Esophagus muscularis mucosa (tissue), 4 donors: ENCODE measurements at places on chromosomes 7 and 10. TPM values are rescaled to one million over a fixed set of nuclear protein-coding genes. Genes with fewer than 3 reads are reported as not detected.

DNA sequence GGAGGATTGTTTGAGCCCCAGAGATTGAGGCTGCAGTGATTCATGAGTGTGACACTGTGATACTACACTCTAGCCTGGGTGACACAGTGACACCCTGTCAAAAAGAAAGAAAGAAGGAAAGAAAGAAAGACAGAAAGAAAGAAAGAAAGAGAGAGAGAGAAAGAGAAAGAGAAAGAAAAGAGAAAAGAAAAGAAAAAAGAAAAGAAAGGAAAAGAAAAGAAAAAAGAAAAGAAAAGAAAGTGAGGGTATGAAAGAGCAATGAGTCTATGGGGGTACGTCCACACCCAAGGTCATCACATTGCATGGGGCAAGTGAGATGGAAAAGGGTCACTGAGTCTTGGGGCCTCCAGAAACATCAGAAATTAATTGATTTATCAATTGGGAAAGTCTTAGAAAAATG is 135.2 kb upstream of the CSTF2T start:
- no peak for DNase-seq

DNA sequence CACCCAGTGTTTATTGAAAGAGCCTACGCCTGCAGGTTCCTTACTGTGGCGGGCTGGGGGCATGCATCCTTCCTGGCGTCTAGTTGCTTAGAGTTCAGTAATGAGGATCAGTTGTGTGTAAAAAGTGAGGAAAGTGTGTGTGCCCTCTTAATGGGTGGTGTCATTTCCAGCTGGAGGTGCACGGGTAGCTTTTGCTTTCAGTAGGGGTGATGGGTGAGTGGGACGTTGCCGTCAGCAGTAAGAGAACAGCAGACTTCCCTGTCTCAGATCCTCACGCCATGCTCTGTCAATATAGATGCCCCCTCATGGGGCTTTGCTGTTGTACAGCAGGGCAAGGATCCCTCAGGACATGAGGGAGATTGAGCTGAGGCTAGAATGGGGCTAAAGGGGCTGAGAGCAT is 352.6 kb upstream of the GALNT17 start:
- no peak for DNase-seq

Gene NUP205
- 23.3 TPM for total RNA-seq

GRCh38 chr10:15084502-15084922 is 4.1 kb downstream of the ACBD7 start:
- DNase-seq: no peak

DNA sequence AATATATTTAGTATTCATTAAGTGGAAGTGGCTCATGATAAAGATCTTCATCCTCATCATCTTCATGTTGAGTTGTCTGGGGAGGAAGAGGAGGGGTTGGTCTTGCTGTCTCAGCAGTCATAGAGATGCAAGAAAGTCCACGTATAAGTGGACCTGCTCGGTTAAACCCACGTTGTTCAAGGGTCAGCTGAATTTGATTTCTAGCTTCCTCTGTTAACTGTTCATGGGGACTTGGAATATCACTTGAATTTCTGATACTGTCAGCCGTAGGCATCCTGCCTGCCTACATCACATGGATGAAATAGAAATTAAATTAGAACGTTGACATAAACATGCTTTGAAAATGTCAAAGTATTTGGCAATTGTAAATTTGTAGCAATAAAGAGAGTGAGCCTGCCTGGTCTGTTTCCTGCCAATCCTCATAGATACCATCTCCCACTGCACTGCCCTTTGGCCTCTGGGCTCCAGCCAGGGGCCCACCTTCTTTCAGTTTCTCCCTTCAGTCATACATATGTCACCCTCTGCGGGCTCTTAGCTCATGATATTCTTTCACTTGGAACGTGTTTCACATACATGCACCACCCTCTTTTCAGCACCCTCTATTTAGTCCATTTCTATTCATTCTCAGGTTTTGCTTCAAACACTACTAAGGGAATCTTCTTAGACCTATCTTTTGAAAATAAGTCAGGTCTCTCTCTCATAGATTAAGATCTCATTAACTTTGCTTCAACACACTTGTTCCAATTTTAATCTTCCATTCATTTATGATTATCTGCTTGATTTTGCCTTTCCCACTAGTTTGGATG is 376.3 kb downstream of the IPMK start:
- no peak for DNase-seq
